Esophagus muscularis mucosa (tissue), 4 donors: ENCODE measurements at places on chromosomes 13 and 19. TPM values are rescaled to one million over a fixed set of nuclear protein-coding genes. Genes with fewer than 3 reads are reported as not detected.

Gene FLT3
- total RNA-seq, result 1.8 TPM

Gene PRR12
- 17.2 TPM for total RNA-seq

Gene MKNK2
- total RNA-seq, result 267 TPM

Gene RGL3
- 1.2 TPM for total RNA-seq

Gene ZNF677
- total RNA-seq, result 16.2 TPM

Gene MYO16
- total RNA-seq, result 1.2 TPM

Gene IGFL2
- total RNA-seq, result not detected

Gene CEACAM16
- not detected for total RNA-seq

Gene CEACAM20
- not detected for total RNA-seq

Gene PLA2G4C
- 6.2 TPM for total RNA-seq

Gene NOTCH3
- total RNA-seq, result 19.9 TPM

Gene ETV2
- total RNA-seq, result 3.4 TPM

Gene MIA
- total RNA-seq, result 2.1 TPM

Gene LILRB4
- 4.9 TPM for total RNA-seq

Gene FBN3
- total RNA-seq, result not detected

Gene PSG4
- not detected for total RNA-seq

Gene NALCN
- total RNA-seq, result 0.83 TPM

DNA sequence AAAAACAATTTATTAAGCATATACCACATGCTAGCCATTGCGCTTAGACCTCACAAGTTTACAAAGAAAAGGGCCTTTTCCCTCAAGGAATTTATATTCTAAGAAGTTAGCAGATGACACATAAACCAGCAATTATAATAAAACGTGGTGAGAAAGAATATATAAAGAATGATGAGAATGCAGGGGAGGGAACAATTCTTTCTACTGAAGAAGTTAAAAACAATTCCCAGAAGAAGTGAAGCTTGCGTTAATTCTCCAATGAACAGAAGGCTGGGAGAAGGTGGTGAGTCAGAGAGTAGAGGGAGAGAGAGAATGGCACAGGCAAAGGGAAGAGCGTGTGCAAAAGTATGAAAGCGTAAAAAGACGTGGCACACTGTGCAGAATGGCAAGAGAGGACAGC is 69.5 kb upstream of the ZDHHC20 start:
- DNase-seq, result no peak

DNA sequence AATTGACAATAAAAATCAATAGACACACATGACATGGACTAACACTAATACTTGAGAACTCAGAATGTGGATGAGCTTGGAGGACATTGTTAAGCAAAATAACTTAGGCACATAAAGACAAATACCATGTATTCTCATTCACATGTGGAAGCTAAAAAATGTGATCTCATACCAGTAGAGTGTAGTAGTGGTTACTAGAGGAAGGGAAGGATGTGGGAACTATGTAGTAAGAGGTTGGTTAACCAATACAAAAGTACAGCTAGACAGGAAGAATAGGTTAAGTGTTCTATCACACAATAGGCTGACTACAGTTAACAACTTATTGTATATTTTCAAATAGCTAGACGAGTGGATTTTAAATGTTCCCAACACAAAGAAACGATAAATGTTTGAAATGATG is 415.8 kb upstream of the KLF12 start:
- no peak for DNase-seq

- DNase-seq, result no peak
Measured at GRCh38 chr13:104315606-104316005, 1249.4 kb upstream of the SLC10A2 start.

DNA sequence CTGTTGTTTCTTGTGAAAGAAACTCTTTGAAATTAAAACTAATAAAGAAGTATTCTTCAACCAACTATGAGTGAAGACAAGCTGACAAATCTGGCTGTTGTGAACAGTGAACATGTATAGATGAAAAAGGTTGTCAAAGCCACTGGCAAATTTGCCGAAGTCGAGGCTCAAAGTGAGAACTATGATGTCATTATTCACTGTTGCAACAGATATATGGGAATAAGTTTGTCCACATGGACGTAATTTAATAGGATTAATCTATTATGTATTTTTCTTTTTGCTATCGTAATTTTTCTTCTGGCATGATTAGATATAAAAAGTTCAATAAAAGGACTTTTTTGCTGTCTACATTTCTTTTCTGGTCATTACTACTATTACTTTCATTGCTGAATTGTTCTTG is 223.2 kb upstream of the ZNF507 start:
- no peak for DNase-seq

DNA sequence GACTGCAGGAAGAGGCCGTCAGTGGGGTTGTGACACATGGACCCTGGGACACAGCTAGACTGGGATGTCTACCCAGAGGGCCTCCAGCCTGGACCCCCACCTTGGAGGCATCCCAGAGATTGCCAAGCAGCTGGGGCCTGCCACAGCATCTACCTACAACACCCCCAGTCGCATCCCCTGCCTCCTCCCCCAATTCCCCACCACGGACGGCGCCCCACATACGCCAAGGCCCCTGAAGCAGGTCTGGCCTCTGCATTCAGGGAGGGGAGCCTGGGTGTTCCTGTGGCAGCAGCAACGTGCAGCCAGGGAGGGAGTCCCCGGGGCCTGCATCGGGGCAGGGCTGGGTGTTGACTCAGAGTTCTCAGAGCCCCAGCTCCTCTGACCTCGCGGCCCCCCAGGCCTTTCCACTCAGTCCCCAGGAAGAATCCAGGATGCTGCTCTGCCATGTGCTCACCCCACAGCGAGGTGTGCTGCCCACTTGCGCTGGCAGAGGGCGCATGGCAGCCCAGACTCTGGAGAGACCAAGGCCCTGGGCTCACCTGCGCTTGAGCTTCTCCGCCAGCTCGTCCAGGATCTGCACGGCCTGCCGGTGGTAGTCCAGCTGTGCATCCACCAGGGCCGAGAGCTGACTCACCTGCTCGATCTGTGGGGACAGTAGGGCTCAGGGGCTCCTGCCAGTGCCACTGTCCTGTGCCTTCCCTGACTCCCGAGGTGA is 19.6 kb downstream of the MPND start:
- DNase-seq, result no peak

- DNase-seq, result no peak
Measured at GRCh38 chr13:29523199-29523961, 72.1 kb downstream of the SLC7A1 start.

GRCh38 chr13:71242201-71242600 is 624.8 kb downstream of the DACH1 start:
- DNase-seq, result no peak

DNA sequence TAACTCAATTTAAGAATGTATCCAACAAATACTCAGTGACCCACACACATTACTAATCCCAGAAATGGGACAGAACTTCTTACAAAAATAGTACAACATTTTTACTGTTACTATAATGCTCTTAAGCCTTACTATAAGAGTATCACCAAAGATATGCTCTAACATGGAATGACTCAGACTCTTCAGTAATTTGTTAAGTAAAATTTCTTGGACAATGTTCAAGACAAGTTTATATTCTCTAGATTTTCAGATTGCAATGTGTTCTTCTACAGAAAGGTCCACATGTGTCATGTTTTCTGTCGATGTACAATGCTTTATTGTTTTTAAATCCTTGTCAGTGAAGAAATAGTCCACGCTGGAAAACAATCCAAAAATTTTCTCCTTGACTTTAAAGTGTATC is 66.3 kb upstream of the RFXAP start:
- no peak for DNase-seq

DNA sequence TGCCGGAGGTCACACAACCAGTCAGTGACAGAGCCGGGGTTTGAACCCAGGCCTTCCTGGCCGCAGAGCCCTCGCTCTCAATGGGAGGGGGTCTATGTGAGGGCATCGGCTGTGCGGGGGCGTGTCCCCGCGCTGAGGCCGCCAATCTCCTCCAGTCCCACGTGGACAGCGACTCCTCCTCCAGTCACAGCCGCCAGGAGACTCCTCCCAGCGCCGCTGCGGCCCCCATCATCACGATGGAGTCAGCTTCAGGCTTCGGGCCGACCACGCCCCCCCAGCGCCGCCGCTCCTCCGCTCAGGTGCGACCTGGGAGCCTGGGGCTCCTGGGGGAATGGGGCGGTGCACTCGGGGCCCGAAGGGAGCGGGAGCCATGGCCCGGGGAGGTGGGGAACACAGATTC is 6.0 kb downstream of the SPRED3 start:
- DNase-seq, result no peak

DNA sequence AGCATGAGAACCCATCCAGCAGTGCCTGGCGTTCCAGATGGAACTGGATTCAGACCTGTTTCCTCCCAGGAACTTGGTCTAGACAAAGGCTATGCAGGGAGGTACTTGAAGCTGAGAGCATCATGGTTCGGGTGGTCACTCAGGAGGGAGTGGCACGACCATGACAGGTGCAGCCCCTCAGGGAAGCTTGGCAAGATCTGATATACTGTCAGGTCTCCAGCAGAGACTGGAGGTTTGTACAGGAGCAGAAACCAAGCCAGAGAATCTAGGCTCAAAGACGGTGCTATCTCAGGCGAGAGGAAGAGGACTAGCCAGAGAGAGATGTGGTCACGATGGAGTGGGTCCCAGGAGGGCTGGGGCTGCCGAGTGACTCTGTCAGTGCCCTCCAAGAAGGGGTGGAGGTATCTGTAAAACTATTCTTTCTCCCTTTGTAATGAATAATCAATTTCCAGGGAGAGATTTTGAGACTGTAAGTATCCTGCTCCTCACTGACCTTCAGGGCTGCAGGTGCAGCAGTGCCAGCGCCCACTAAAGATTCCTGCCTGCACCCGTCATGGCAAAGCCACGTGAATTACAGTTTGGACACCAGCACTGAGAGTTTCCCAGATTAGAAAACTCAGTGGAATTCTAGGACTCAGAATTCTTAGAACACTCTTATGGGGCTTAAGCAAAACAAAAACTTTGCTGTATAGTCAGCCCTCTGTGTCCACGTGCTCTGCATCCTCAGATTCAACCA is 10.2 kb upstream of the DCUN1D2 start:
- DNase-seq, result peak; percentile 45

GRCh38 chr19:8569066-8569771 is 8.0 kb downstream of the MYO1F start:
- DNase-seq, result no peak

GRCh38 chr13:70407486-70407885 is 299.2 kb upstream of the KLHL1 start:
- DNase-seq, result no peak

DNA sequence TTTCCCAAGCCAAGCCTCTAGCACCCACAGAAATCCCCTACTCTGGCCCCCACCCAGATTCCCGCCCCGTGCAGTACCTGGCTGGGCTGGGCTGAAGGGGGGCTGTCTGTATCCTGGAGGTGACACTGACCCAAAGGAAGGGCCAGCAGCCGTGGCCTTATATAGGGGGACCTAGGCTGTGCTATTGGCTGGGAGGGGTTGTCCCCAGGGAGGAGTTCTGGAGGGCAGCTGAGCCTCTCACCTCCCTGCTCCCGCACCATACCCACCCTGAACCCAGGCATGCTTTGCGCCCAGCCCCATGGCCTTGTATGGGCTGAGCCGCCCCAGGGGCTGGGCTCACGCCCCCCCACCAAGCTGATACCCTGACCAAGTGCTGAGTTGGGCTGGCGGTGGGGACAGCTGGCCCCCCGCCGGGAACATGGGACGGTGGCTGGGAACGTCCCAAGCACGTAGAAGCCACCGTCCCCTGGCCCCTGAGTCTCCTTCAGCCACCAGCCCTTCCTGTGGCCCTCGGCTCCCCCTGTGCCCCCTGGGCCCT is at the start of gene CKM:
Gene CKM (minus strand): TSS at position 132 of the 538 bp plus-strand sequence. CDS start 3,162 bp downstream, outside the sequence.
- DNase-seq, result no peak
